ENCODE measurements at places on chromosomes 16 and 17. TPM values are rescaled to one million over a fixed set of nuclear protein-coding genes. Genes with fewer than 3 reads are reported as not detected.

Gene CYGB
- total RNA-seq = 86.2 TPM

Gene CRHR1
- not detected for total RNA-seq

Gene TSEN54
- 8.2 TPM for total RNA-seq

Gene PRPSAP1
- 24.7 TPM for total RNA-seq

Gene CCL11
- total RNA-seq = 0.52 TPM

Gene CDH3
- total RNA-seq = 0.16 TPM

Gene ADORA2B
- 12.9 TPM for total RNA-seq

Gene SULT1A1
- 5.2 TPM for total RNA-seq

Gene SEPTIN12
- not detected for total RNA-seq

Gene CHD9NB
- 5.5 TPM for total RNA-seq

Gene RNF135
- 7.0 TPM for total RNA-seq

Gene AGRP
- not detected for total RNA-seq

Gene NPIPA2
- total RNA-seq = not detected

Gene RFFL
- total RNA-seq = 8.2 TPM

Gene ZNF205
- total RNA-seq = 12.1 TPM

Gene ANKFN1
- total RNA-seq = not detected

Gene KRT16
- 1.9 TPM for total RNA-seq

Gene PNMT
- not detected for total RNA-seq

Gene UMOD
- not detected for total RNA-seq

Gene SEZ6L2
- 7.5 TPM for total RNA-seq

Gene CAVIN1
- 467 TPM for total RNA-seq

Gene KRTAP9-8
- total RNA-seq = not detected

Gene ARL5C
- under 0.01 TPM for total RNA-seq

Gene SDF2
- 77.9 TPM for total RNA-seq

Gene SPEM2
- total RNA-seq = not detected

Gene NLRC3
- total RNA-seq = under 0.01 TPM

Gene KRT33A
- total RNA-seq = not detected

Gene RAB26
- total RNA-seq = 5.5 TPM

Gene TP53TG3C
- total RNA-seq = not detected

Gene KRT39
- total RNA-seq = 0.17 TPM

Gene TMIGD1
- total RNA-seq = not detected

Gene NACA2
- total RNA-seq = not detected

Gene EVPLL
- total RNA-seq = not detected

Gene ENPP7
- total RNA-seq = not detected

Gene CEMP1
- not detected for total RNA-seq

Gene PRKCB
- total RNA-seq = not detected

Gene COG4
- total RNA-seq = 94.5 TPM

Gene SLC12A3
- not detected for total RNA-seq

Gene ITGAX
- under 0.01 TPM for total RNA-seq

Gene TPSG1
- not detected for total RNA-seq

Gene MSL1
- 32.2 TPM for total RNA-seq

Gene SLC46A1
- 4.0 TPM for total RNA-seq

Gene CDH8
- total RNA-seq = not detected

Gene CES4A
- total RNA-seq = 1.1 TPM

Gene EME1
- 0.52 TPM for total RNA-seq

Gene CLEC18C
- under 0.01 TPM for total RNA-seq

Gene PTX4
- not detected for total RNA-seq

Gene HOXB8
- not detected for total RNA-seq

Gene ACSM2A
- total RNA-seq = not detected

Gene ZACN
- under 0.01 TPM for total RNA-seq

Gene TNFRSF17
- total RNA-seq = not detected

Gene KIF2B
- not detected for total RNA-seq

Gene FBXW10B
- total RNA-seq = 0.09 TPM

Gene DNASE1L2
- total RNA-seq = 1.1 TPM

Gene AMDHD2
- 58.7 TPM for total RNA-seq

Gene GRIN2A
- total RNA-seq = 0.32 TPM

Gene ARSG
- total RNA-seq = 1.2 TPM

Gene PPM1E
- total RNA-seq = not detected
